ENCODE measurements at places on chromosomes 5 and 9.

GRCh38 chr9:6819529-6819928, 61.8 kb downstream of the KDM4C start:
- DNase-seq: no peak

- no peak for DNase-seq
Observed at GRCh38 chr5:66812291-66812690, 216.1 kb downstream of the MAST4 start.

- no peak for DNase-seq
Observed at GRCh38 chr5:143516249-143516648, 112.8 kb upstream of the NR3C1 start.

DNA sequence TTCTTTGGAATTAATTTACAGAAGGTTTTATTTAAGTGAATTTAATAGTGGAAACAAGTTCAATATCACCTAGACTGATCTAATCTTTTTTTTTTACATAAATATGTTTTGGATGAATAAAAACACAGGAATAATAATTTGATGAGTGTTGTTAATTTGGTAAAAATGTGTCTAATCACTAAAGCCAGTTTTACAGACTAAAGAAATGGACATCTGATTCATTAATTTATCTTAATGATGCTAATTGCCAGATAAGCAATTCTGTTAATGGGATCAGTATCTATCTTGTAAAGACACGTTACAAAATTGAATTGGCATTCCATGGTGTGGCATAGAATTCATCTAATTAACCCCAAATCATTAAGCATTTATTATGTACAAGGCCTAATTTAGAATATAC, 743.3 kb upstream of the CDH6 start:
- DNase-seq: no peak

Measured in activated naive CD4-positive, alpha-beta T cell (primary cell).